ENCODE measurements at places on chromosomes 6 and 20.
A peak's percentile ranks its signal among the peaks of the same experiment; 100 is the strongest.

GRCh38 chr6:41228616-41229015 lies 467 bp downstream of the TREML4 start:
- no peak for DNase-seq

- no peak for DNase-seq
Observed at GRCh38 chr6:20202324-20202658, 10.0 kb downstream of the MBOAT1 start.

GRCh38 chr6:35541836-35542235 lies 29.1 kb upstream of the TULP1 start:
- DNase-seq = no peak

- DNase-seq = no peak
Observed at GRCh38 chr6:81633391-81633790, 119.1 kb downstream of the TENT5A start.

- DNase-seq = no peak
Observed at GRCh38 chr20:60857708-60858107, 394.4 kb upstream of the CDH4 start.

- peak; percentile 85 for DNase-seq
Observed at GRCh38 chr6:73675466-73676098, 20.4 kb upstream of the CD109 start.

DNA sequence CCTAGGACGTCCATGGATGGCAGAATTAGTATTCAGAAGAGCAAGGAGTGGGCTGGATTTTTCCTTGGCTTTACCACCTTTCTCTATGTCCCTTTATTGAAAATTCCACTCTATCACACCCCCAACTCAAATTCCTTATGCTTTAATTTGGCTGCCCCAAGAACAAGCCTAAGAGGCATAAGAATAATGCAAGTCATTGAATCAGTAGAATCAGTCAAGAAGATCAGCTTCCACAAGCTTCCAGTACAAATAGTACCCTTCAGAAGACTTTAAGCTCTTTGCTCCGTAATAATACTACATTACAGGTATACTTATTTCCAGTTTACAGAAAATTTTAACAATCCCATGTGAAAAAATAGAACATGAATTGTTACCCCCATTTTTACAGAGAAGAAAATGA lies 51.0 kb upstream of the SNAP25 start:
- DNase-seq = no peak

- DNase-seq = no peak
Observed at GRCh38 chr20:56558968-56559367, 25.9 kb downstream of the FAM209B start.

DNA sequence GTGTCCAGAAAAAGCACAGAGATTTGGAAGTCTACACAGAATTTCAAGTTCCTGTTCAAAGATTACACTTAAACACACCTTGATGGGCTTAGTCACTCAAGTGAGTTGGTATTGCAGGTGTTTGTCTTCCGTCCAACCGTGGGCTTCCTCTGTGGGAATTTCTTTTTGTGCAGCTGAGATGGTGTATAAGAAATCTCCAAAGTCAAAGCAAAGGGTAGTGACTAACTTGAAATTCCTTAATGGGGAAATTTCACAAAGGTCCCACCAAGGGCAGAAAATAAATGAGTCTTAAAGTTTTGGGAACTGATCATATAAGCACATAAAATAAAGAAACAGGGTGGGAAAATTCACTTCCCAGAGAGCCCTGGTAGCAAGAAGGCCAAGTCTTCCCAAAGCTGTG lies 102.0 kb upstream of the TNFAIP3 start:
- DNase-seq = no peak

GRCh38 chr6:136784910-136785746 lies 7.1 kb downstream of the MAP3K5 start:
- peak; percentile 51 for DNase-seq

GRCh38 chr6:6892744-6893583 lies 214.8 kb upstream of the RREB1 start:
- DNase-seq = no peak

GRCh38 chr6:36727505-36728021 lies 29.9 kb downstream of the RAB44 start:
- peak; percentile 33 for DNase-seq

DNA sequence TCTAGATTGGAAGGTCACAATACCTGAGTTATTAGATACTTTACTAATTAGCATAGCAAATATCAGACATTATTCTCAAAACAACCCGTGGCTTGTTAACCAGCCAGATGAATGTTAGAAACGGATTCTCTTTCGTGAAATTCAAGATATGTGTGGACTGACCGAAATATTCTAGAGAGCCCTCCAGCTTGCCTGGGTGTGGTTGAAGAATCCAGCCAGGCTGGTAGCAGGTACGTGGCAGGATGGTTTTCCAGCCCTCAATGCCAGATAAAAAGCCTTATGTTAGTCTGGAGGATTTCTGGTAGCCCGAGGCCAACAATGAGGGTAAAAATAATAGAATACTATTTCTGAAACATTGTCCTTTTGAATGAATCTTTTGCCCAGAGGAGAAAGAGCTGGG lies 19.3 kb downstream of the ECT2L start:
- no peak for DNase-seq

- DNase-seq = no peak
Observed at GRCh38 chr6:162543221-162543620, 184.3 kb downstream of the PRKN start.

GRCh38 chr6:1436334-1437306 lies 47.2 kb downstream of the FOXF2 start:
- DNase-seq = peak; percentile 33

DNA sequence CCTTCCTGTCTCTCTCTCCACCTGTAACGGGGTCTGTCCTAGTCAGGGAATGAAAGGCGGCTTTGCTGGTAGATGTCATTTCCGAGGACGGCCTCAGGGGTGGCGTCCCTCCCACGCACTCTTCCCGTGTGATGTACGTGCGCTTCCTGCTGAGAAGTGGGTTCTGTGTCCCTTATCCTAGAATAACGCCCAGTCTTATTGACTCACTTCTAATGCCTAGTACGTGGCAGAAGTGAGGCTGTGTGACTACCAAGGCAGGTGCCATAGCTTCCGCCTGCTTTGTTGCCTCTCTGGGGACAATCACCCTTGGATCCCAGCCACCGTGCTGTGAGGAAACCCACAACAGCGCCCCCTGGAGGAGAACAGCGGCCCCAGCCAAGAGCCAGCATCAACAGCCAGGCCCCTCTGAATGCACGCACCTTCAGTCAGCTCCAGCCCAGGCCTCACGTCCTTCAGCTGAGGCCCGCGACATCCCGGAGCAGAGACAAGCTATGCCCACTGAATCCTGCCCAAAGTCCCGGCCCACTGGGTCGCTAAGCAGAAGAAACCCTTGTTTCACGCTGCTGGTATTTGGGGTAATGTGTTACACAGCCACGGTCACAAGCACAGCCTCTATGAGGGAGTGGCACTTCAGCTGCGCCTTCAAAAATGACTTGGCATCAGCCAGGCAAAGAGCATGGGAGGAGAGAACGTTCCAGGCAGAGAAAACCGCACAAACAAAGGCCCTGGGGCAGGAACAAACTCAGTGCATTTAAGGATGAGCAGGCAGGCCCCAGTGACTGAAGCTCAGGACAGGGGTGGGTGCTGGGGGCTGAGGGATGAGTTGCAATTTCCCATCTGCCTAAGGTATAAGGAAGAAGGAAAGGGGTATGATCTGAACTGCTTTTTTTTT lies 224.2 kb downstream of the NFATC2 start:
- peak; percentile 76 for DNase-seq

GRCh38 chr6:139156102-139156501 lies 21.2 kb downstream of the HECA start:
- DNase-seq = no peak

DNA sequence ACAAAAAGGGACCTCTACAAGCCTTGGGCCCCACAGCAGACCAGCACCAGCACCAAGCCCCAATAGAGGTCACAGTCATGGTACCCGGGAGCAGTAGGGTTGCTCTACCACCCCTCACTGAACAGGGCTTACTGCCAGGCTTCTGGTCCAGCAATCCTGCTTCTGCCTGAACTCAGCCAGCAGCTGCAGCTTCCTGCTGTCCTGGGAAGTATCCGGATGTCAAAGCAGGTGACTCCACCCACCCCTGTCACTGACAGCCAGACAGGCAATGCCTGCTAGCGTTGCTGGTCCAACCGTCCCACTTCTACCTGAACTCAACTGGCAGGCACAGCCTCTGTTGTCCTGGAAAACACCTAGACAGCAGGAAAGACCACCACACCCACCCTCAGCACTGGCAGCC lies 47.0 kb upstream of the PCSK2 start:
- no peak for DNase-seq

- DNase-seq = no peak
Observed at GRCh38 chr6:35698858-35699257, 10.1 kb upstream of the FKBP5 start.

DNA sequence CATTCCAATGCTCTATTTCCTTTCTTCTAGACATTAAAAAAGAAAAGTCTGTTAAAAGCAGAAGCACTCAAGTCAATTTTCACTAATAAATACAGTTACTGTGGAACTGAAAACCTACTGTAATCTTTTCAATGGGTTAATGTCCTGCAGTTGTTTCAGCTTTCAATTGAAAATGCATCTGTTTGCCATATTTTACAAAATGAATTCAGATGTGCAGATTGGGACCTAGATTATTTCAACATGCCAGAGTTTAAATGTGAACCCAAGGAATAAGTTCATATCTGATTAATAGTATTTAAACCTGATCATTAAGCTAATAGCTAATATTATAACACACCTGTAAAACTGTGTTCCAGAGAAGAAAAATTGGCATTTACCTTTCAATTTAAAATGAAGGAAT lies 9.7 kb downstream of the SUPT3H start:
- DNase-seq = no peak

GRCh38 chr6:91105532-91105931 lies 518.7 kb upstream of the MAP3K7 start:
- no peak for DNase-seq

DNA sequence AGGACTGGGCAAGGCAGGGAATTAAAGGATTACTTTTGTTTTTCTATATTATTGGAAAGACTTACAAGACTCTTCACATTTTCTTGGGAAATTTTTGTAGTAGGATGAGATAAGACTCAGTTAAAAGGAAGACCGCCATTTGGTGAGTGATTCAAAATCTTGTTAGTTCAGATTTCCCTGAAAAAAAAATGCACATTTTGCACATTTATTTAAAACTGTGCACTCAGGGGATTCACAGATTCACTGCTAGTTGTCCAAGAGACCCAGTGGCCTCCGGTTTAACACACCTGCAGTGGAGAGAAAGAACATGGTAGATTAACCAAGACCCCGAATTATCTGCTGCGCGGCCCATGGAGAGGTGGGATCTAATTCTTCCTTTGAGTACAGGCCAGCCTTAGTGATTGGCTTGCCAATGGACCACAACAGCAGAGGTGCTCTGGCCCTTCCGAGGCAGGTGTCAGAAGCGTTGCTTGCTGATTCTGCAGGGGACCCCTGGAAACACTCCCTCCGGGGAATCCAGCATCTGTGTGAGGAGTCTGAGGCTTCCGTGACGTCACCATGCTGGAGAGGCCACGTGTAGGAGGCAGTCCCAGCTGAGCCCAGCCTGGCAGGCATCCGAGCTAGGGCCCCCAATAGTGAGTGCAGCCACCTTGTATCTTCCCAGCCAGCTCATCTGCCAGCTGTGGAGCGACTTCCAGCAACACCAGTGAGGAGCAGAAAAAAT lies 68.9 kb downstream of the ZNF217 start:
- DNase-seq = no peak

GRCh38 chr20:62805155-62805710 lies 598 bp downstream of the OGFR start:
- no peak for DNase-seq

GRCh38 chr6:99276747-99277146 lies 72.7 kb downstream of the FAXC start:
- DNase-seq = no peak

DNA sequence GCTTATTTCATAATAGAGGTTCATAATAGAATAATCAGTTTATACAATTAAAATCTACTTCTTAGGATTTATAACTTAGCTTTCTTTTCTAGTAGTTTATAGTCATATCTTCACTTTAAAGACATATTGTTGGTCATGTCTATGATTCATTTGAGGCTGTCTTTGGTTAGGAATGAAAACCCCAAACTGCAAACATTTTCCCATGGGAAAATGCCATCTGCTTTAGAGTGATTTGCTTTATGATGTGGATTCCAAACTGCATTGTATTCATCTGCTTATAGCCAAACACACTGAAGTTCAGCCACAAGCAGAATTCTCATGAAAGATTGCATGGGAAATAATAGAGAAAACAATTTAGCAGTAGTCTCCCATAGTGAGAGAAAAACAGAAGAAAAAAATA lies 128.0 kb downstream of the RFPL4B start:
- DNase-seq = no peak

DNA sequence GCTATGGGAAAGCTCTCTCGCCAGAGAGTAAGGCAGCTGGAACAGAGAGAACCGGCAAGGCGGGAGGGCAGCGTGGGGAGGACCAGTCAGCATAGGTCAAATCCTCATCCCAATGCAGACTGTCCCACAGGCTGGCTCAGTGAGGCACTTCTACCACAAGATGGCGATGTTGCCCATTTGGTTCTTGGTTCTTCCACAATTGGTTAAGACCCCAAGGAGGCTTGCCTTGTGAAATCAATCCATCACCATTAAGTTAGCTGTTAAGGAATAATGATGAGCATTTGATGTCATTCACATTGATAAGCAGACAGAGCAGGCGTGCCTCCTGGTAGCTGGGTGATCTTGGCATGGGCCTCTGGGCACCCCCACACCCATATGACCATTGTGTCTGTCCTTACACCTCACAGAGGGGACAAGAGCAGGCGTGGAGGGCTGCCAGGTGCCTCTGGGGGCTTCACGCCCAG lies 2.4 kb downstream of the CSTL1 start:
- DNase-seq = peak; percentile 74

- DNase-seq = no peak
Observed at GRCh38 chr20:19368351-19368750, 155.9 kb downstream of the SLC24A3 start.

GRCh38 chr6:22614547-22614946 lies 45.2 kb downstream of the HDGFL1 start:
- DNase-seq = no peak

- DNase-seq = no peak
Observed at GRCh38 chr6:144416773-144417172, 131.6 kb downstream of the UTRN start.

DNA sequence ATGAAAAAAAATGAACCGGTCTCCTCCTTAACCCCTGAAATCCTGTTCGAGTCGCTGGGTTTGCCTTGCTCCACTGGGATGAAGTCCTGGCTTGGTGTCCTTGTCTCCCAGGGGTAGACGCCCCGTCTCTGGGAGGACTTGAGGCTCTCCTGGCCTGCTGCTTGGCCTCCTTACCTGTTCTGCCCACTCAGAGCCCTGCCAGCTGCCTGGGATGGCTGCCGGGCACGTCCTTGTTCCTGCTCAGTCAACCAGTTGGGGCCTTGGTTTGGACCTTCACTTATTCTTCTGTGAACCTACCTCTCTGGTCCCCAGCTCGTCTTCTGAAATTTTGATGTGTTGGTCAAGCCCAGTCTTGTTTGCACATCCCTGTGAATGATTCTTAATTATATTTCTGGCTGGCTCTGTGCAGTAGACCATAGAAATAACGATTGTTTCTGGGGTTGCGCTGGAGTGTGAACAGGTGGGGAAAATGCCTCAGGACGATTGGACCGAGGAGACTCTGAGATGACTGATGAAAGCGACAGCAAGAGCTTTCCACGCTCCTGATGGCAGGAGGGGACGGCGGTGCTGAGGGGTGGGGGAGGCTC lies 126.5 kb upstream of the ESR1 start:
- no peak for DNase-seq

- no peak for DNase-seq
Observed at GRCh38 chr20:61278296-61278695, 26.2 kb downstream of the CDH4 start.
